Stimulated activated CD8-positive, alpha-beta memory T cell treated with anti-CD3 and anti-CD28 coated beads, Interleukin-7, amount 100 ng/mL, for 48 hours (primary cell): ENCODE measurements at places on chromosomes 6 and 20.

DNA sequence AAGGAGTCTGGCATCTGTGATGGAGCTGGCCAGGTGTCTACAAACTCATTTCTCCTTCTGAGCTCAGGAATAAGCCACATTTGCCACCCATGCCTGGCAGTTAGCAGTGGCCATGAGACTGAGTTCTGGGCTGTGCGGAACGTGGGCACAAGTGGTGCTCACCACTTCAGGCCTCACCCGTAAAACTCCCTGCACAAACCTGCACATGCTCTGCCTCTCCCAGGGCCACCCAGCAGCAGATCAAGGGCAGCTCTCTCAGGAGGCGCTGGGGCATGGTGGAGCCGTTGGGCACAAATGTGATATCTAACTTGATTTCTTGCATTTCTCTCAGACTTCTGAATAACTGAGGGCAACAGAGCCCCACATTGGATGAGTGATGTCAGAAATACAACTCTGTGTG, 269.5 kb downstream of the HIVEP2 start:
- DNase-seq, result no peak

GRCh38 chr20:38229376-38230252, 30.9 kb downstream of the KIAA1755 start:
- no peak for DNase-seq

DNA sequence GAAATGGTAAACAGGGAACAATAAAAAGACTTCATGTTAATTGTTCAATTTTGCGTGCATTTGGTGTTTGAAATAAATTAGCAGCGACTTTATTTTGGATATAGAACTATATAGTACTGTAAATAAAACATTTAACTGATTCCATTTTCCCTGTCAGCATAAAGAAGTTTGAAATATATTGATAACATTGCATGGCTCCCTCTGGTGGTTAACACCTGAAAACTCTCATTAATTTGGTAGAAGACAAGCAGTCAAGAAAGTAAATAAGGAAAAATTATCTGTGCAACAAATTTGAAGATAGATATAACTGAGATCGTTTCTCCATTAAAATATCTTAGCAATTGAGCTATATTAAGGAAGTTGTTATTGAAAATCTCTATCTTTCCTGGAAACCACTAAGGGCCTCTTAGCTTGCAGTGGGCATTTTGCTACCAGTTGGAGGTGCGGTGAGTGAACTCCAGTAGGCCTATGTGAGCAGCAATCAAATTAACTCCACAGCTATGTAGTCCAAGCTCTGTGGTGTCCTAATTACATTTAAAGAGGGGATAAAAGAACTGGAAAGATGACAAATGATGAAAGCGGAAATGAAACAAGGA, 435.7 kb upstream of the FKBP1C start:
- no peak for DNase-seq

GRCh38 chr20:17685168-17685567, 3.1 kb upstream of the RRBP1 start:
- no peak for DNase-seq

DNA sequence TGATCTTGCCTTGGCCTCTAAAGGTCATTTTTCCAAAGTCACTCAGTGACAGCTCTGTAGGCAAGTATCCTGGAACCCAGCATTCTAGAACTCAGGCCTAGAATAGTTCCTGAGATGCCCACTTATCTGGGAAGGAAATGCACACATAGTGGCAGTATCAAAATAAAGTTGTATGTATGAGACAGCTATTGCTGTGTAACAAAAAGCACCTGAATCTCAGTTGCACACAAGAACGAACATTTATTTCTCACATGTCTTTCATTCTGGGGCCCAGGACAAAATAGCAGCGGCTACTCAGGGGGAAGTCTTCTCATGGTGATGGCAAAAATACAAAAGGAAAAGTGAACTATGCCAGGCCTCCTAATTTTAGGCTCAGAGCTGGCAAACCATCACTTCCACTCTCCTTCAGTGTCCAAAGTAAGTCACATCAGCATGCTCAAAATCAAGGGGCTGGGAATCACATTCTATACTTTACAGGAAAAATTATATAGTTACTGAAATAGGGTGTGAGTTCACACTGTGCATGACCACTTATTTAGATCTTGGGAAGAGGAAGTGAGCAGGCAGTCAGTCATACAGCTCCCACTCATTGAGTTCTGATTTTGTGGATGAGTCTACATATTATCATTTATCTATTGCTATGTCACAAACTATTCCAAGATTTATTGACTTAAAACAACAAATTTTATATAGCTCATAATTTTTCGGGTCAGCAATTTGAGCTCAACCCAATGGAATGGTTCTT, 133.7 kb upstream of the RIN2 start:
- no peak for DNase-seq

DNA sequence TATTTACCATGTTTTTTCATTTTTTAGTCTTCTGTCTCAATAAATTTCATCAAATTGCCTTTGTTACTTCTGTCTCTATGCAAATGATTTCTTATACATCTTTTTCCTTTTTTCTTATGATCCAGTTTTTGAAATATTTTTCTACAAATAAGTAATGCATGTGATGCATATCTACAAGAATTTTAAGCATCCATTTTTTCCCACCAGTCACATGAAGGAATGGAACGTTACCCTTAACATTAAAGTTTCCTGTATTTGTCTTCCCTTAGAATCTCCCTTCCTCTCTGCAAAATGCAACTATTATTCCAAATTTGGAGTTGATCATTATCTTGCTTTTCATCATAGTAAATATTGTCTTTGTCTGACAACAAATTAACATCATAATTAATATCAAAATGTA, 35.5 kb downstream of the PSMB9 start:
- no peak for DNase-seq

DNA sequence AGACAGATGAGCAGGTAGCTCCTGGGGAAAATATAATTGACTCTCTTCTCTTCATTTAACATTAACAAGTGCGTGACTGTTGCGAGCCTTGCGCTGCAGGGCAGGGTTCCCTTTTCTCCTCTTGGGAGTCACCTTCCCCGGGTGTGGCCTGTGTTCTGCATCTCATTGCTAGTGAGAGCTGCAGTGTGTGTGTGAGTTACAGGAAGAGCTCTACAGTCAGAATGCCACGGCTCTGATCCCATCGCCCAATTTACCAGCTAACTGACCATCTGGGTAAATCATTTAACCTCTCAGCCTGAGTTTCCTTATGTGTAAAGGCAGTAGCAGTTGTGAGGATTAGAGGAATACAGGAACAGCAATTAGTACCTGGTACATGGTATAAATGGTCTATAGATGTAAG, 106.8 kb upstream of the NUP153 start:
- DNase-seq, result no peak

GRCh38 chr6:29071831-29072723, 15.0 kb downstream of the OR2B3 start:
- no peak for DNase-seq

DNA sequence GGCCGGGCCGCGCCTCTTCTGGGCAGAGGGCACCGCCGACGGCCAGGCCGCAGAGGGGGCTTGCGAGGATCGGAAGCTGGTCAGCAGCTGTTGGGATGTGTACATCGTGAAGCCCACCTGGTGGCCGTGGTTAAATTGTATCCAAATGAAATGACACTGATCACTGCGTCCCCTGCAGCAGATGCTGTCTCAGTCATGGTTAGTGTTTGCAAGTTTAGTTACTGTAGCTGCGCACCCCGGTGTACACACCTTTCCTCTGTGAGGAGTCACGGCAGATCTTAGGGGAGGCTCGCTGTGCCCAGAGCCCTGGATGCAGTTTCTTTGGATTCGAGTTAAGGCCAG, 653 bp downstream of the NAA20 start:
- DNase-seq, result no peak

DNA sequence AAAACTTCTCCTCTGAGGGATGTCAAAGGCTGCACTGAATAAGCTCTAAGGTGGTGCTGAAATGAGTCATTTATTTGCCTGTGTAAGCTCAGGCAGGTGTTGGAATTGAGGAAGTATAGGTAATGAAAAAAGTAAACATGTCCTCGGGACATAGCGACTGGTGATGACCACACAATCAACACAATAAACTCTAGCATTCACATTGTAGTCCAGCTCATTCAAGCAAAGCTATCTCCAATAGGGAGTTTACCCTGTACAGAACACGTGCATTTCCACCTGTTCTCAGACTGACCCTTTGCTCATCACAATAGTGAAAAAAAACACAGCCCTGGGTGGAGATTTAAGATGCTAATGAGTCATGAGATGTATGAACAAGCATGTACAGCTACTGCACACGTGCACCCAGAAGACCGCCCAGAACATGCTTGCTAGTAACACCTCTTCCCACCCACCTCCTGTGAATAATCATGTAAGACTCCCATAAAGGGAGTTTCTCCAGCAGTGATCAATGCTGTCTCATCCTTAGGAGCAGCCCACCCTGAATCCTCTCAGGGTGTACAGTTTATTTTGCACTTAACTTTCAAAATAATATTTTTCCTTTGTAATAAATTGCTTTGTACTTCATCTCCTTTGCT, 33.0 kb upstream of the POU5F1 start:
- peak; percentile 61 for DNase-seq

GRCh38 chr6:153149891-153150290, 18.8 kb upstream of the RGS17 start:
- no peak for DNase-seq

GRCh38 chr6:138593124-138593877, 94.0 kb upstream of the NHSL1 start:
- peak; percentile 25 for DNase-seq

DNA sequence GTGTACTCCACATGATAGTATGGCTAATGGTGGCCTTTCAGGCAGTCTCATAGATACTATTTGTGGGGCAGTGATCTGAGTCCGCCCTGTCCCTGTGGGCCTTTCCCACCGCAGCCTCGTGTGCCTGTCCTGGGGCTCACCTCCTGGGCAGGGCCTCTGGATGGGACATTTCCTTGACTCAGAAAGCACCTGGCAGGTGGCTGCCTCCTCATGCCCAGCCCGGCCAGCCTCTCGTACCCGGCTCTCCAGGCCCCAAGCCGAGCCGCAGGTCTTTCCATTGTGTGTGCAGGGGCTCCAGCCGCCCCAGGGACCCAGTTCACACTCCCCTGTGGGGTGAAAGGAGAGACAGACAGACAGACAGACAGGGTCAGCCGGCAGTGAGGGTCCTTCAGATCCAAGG, 38.3 kb downstream of the RSPO4 start:
- DNase-seq, result no peak

GRCh38 chr20:11274141-11274594, 600.4 kb upstream of the JAG1 start:
- DNase-seq, result no peak

DNA sequence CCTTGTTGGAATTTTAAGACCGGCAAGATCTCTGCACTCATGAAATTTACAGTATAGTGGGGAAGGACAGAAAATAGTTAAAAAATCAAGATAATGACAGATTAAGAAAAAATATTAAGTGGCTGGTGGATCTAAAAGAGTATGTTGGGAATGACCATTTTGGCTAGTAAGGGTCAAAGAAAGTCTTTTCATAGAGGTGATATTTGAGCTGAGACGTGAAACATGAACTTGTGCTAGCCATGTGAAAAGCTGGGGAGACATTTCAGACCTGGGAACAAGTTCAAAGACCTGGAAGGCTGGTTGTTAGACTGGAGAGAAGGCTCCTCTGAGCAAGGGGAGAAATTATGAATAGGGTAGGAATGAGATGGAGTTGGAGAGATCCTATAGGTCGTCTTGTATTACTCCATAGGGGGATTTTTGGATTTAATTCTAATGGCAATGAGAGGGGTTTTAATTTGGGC, 4.7 kb downstream of the BICRAL start:
- no peak for DNase-seq

DNA sequence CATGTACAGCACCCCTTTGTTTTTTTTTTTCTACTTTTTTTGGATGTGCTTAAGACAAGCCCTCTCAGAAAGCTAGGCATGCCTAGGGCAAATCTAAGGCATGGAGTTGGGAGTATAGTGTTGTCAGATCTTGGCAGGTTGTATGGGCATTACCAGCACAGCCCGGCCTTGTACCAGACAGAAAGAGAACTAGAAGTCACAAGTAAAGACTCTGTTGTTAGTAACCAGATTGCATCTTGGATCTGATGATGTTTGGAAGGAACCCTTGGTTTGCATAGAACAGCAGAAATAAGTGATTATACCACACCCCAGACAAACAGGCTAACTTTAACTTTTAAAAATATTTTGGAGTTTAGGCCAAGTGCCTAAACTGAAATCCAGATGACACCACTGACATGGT, 25.6 kb downstream of the STK35 start:
- DNase-seq, result no peak

DNA sequence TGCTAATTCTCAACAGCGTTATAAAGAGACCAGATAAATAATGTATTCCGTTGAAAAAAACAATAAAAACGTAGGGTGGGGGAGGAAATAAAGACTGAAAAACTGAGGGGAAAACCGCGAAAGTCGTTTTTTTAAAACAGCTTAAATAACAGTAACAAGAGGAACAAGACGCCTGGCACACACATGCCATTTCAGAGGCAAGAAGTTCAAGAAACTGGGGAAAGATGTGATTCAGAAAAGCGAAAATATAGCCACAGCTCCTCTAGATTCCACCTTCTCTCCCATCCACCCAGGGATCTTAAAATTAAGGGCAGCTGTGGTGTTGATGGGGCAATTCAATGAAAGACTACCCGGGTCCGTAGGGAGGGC, 1.3 kb downstream of the EPB41L2 start:
- no peak for DNase-seq

- DNase-seq, result no peak
Observed at GRCh38 chr6:56749632-56750151, 107.0 kb upstream of the DST start.

GRCh38 chr6:158414851-158415262, 102.6 kb downstream of the TULP4 start:
- DNase-seq, result no peak

DNA sequence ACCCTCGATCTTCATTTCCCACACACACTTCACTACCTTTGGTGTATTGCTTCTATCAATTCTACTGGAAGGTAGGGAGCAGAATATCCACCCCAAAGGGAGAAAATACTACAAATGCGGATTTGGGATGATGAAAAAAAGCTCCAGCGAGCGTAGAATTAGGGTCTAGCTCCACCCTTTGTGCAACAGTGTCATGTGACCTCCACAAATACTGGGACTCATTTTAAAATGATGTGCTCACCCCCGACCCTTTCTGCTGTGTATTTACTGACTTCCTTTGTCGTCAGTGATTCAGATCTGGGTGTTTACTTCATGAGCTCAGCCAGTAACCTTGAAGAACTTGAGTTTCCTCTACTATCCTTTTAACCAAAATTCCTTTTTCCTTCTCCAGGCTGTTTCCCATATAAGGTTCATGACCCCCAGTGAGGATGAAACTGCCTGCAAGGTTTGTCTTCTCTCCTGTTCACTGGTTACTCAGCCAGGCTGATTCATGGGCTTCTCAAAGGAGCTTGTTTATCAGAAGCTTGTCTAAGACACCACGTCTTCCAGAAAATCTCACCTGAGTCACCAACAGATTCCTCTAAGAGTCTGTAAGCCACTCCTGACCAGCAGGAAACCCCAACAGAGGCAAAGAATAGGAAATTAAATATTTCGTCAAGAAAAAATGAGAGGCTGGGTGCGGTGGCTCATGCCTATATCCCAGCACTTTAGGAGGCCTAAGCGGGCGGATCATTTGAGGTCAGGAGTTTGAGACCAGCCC, 39.6 kb upstream of the PAX1 start:
- DNase-seq, result no peak

DNA sequence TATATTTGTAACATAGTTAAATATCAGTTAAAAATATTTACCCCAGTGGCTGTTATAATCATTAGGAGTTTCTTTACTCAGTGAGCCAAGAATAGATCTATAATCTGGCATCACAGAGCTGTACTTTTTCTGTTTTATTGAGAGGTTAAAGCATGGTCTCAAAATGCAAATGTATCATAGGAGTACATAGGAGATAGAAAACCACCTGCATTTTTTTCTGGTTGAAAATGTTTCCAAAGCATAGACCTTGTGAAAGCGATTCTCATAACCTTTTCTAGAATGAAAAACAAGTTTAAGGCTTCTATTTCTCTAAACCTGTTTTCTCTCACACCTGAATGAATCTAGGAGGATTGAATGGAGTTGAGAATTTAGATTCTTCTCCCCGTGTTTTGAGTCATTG, 14.4 kb downstream of the KCNQ5 start:
- no peak for DNase-seq
